ENCODE measurements at places on chromosomes 5 and 9.

DNA sequence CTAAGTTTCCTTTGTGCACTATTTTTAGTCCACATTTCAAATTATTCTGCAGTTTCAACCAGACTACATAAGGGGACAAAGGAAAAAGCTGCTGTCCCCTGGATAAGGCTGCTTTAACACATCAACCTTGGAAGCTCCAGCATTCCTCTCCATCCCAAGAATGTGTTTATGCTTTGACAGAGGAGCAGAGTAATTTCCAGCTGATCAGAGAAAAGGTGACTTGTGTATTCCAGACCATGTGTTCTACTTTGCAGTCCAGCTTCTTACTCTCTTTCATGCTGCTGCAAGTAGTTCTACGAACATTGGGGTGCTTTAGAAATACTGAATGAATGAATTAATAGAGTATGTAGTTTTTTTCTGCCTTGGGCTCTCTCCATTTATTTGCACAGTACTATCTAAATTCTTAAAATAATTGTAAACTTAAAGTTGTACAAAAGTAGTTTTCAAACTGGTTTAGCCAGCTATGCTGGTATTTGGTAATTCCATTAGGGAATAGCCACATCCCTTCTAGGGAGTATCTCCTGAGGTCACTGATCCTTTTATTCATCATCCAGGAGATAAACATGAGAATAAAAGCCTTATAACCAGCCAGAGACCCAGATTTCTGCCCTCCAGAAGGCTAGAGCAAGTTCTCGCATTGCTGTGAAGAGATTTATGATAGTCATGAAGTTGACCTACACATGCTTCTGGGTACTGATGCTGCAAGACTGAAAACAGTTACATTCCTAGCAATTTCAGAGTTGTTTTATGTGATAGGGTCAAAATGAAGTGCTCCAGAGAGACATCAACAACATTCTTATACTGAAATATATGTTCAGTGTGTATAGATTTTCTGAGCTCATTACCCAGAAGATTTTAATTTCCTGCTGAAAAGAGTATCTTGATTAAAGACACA, 215.2 kb downstream of the COMMD10 start:
- H3K27ac ChIP-seq = no peak overlapping the region
- no peak overlapping the region for H3K4me3 ChIP-seq
- H3K4me1 ChIP-seq = no peaks in the 10 kb centered on the region
- H3K27me3 ChIP-seq = no peaks in the 10 kb centered on the region

DNA sequence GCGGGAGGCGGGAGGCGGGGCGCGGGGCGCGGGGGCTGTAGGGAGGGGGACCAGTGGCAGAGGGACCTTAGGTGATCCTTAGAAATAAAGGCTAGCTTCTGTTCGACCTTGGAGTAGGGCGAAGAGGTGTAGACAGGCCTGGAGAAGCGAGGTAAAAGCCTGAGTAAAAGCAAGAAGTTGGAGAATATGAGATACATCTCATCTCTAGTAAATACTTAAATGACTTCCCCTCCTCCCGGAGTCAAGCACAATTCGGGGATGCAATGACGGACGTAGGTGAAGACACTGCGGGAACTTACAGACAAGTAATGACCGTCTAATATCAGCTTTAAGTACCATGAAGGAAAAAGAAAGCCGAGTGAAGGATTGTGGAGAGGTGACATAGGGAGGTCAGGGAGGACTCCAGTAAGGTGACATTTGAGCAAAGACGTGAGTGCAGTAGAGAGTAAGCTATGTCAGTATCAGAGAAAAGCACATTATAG, 466 bp downstream of the SMC2 start:
- no peaks in the 10 kb centered on the region for H3K36me3 ChIP-seq
- no peaks in the 10 kb centered on the region for H3K27me3 ChIP-seq
- DNase-seq = no peak

DNA sequence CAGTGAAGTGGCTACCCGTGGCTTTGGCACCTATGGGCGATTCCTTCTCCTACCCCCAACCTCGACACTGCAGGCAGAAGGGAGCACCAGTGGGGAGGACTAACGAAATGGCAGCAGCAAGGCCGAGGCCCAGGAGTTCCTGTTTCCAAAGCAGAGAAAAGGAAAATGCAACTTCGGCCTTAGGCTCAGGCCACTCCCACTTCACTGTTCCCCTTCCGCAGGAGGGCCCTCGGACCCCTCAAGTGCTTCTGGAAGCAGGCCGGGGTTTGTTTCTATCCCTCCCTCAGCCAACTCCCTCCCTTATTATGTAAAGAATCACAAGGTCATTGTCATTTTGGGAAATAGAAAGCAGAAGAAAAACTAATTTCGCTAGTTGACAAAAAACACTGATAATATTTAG, 36.4 kb upstream of the NKX2-5 start:
- H3K4me1 ChIP-seq = no peaks in the 10 kb centered on the region
- no peak for DNase-seq
- H3K4me3 ChIP-seq = no peak overlapping the region
- no peaks in the 10 kb centered on the region for H3K36me3 ChIP-seq
- peaks cover 14% of the 10 kb centered on the region for H3K27me3 ChIP-seq
- H3K27ac ChIP-seq = no peak overlapping the region

GRCh38 chr5:16970826-16971225, 34.7 kb upstream of the MYO10 start:
- no peaks in the 10 kb centered on the region for H3K27me3 ChIP-seq
- H3K36me3 ChIP-seq = no peaks in the 10 kb centered on the region
- no peak overlapping the region for H3K4me3 ChIP-seq
- H3K4me1 ChIP-seq = no peaks in the 10 kb centered on the region
- DNase-seq = no peak
- no peak overlapping the region for H3K27ac ChIP-seq

DNA sequence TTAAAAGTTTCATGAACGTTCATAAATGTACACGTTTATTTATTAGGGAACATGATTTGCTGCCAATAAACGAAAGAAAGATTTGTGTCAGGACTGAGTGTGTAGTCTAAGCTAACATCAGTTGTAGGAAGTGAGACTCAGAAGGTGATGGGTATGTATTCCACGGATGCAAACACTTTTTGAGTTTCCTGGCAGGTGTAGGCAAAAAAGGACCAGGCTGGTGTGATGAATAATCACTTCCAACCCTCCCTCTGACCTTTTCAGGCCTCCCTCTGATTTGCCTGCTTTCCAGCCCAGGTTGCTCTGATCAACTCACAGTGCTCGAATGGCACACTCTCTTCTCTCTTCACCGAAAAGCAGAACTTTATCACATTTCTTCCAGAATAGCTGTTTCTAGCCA, 51.8 kb downstream of the BASP1 start:
- H3K4me3 ChIP-seq = no peak overlapping the region
- no peaks in the 10 kb centered on the region for H3K4me1 ChIP-seq
- no peak for DNase-seq
- no peaks in the 10 kb centered on the region for H3K27me3 ChIP-seq
- H3K27ac ChIP-seq = no peak overlapping the region
- H3K36me3 ChIP-seq = no peaks in the 10 kb centered on the region

- no peaks in the 10 kb centered on the region for H3K36me3 ChIP-seq
- DNase-seq = no peak
- no peak overlapping the region for H3K27ac ChIP-seq
- no peak overlapping the region for H3K4me3 ChIP-seq
Measured at GRCh38 chr5:39353717-39354399, 10.4 kb downstream of the C9 start.

DNA sequence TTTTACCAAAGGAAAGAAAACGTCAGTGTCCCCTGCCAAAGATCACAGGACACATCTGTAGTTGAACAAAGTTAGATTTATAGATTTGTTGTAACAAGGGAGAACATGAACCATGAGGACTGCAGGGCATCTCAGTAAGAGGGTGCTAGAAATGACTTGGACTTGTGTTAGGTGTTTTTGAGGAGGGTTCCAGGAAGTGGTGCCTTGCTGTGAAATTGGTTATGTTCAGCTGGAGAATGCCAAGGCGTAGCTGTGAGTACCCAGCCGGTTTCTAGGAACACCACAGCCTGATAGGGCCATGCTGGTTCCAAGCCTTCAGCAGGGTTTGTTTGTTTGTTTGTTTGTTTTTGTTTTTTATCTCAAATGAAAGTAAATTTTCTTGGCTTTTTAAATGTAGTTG, 5.3 kb downstream of the SPEF2 start:
- H3K4me1 ChIP-seq = peaks cover 6% of the 10 kb centered on the region
- H3K4me3 ChIP-seq = no peak overlapping the region
- no peaks in the 10 kb centered on the region for H3K36me3 ChIP-seq
- H3K27ac ChIP-seq = no peak overlapping the region
- H3K27me3 ChIP-seq = no peaks in the 10 kb centered on the region
- DNase-seq = no peak

All from large intestine (tissue), 12 donors.